MCF 10A (cell line): ENCODE measurements at places on chromosomes 16 and 17. TPM values are rescaled to one million over a fixed set of nuclear protein-coding genes. Genes with fewer than 3 reads are reported as not detected.

Gene CASKIN1
- 0.10 and 0.14 TPM in 2 replicates for total RNA-seq

DNA sequence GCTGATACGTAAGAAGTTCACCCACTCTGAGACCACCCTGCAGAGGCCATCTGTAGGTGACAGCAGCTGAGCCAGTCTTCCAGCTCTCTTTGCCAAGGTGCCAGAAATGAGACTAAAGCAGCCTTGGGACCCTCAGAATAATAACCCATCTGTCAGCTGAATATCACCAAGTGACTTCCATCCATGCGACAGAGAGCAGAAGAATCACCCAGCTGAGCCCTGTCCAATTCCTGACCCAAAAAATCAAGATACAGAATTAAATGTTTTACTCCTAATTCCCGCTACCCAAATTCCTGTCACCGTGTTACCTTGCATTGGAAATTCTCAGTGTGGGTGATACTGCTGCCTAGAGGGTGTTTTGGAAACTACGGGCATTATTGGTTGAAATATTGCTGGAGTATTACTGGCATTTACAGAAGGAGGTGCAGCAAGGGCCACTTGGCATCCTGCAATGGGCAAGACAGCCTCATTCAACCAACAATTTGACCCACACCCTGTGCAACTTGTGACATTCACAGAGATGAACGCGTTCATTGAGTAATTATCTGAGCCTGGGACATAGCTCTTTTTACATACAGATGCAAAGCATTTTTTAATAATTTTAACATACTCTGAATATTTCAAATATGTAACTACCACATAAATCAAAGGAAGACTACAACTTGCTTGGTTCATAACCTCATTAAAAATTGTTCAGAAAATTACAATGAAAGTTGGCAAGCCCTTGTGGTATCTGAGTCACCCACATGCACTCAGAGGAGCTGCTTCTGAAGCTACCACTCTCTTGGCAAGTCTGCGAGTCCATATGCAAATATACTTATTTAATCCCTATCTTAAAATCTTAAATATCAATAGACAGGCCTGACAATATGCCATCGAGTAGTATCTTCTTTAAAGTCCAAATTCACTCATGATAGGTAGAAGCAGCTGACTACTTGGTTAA lies 126.6 kb downstream of the C16orf95 start:
- H3K4me1 ChIP-seq = no peaks in the 10 kb centered on the region
- H3K27ac ChIP-seq = no peak overlapping the region
- DNase-seq = no peak
- H3K4me3 ChIP-seq = no peak overlapping the region
- H3K36me3 ChIP-seq = no peaks in the 10 kb centered on the region
- H3K27me3 ChIP-seq = no peaks in the 10 kb centered on the region

Gene TMEM88
- 3.5 and 4.4 TPM in 2 replicates for total RNA-seq

DNA sequence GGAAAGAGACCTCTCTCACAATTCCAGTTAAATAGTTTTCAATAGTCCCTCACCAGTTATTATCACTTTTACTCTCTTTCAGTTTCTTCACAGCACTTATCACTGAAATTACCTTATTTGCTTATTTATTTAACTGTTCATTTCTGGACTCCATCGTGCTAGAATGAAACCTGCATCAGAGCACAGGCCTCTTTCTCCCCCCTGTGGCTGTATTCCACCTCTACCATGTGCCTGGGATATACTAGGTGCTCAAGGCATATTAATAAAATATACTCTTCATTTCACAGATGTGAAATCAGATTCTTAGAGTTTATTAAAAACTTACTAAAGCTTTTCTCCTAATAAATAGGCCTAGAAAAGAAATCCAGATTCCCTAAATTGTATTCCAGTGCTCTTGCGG lies 308.9 kb upstream of the MON1B start:
- peak; percentile 56 for DNase-seq
- H3K36me3 ChIP-seq = no peaks in the 10 kb centered on the region
- no peak overlapping the region for H3K27ac ChIP-seq
- H3K4me3 ChIP-seq = no peak overlapping the region
- no peaks in the 10 kb centered on the region for H3K27me3 ChIP-seq

Gene COL1A1
- 3.4 and 4.5 TPM in 2 replicates for total RNA-seq

DNA sequence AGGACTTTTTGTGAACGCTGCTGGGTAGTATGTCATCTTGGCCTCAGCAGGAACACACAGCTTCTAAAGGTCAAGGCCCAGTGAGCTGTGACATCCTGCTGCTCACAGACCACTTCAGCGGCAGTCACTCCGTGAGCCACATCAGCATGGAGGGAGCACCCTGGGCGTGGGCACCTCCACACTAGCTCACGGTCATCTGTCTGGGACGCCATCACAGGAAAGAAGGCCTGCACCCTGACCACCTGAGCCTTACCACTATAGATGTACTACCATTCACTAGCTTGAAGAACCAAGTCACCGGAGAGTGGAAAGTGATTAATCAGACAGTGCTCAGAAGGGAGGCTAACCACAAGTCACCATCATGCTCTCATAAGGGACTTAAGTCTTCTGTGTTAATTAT lies 3.3 kb downstream of the AXIN1 start:
- H3K27ac ChIP-seq = no peak overlapping the region
- peaks cover 36% of the 10 kb centered on the region for H3K36me3 ChIP-seq
- H3K27me3 ChIP-seq = no peaks in the 10 kb centered on the region

DNA sequence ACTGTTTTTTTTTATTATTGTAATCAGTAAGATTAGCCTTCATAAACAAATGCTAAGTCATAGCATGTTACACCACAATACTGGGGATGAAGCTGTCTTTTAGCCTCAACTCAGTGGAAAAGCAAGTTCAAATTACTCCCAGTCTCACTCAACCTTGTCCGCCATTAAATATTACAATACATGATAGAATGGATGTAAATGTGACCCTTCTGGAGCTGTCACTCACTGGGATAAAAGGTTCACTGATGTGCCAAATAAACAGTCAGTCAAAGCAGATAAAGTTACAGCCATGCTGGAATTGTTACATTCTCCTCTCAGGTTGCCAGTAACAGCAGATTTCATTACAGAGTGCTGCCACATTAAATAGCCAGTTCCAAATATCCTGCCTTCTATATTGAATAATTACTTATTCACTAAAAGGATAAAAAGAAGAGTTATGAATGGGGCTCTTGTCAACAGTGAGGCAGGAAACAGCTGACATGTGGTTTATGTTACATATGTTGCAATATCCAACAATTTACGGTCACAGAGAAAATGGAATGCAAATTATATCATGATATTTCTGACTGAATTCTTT lies 53.4 kb downstream of the BRIP1 start:
- H3K27me3 ChIP-seq = no peaks in the 10 kb centered on the region
- no peak overlapping the region for H3K4me3 ChIP-seq
- peaks cover 25% of the 10 kb centered on the region for H3K4me1 ChIP-seq
- DNase-seq = peak; percentile 48
- peaks cover 6% of the 10 kb centered on the region for H3K36me3 ChIP-seq

Gene WWP2
- total RNA-seq = 29.3 and 30.4 TPM in 2 replicates

DNA sequence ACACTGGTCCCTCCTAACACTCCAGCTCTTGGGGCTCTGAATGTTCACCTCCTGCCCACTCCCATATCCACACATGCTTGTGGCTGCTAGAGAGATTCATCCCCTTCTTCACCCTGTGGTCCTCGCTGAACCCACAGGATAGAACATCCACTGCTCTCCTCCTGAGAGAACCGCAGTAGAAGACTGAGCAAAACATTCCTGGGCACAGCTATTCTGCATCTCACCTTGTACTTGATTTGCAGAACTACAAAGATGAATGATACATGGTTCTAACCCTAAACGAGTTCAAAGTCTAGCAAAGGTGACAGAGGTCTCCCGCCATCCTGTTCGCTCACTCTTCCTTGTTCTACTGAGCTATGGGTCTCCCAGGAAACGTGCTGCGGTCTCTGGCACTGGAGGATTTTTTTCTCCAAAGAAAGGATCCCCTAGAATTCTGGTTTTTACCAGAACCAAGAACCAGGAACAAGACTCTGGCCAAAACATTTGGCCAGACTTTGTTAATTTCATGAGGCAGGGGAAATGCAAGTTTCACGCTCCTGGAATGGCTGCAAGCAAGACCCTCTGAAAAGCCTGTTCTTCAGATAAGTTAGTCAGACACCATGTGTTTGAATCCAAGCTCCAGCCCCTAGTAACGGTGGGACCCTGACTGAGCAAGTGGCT lies 39.5 kb downstream of the TMEM114 start:
- no peak for DNase-seq
- no peaks in the 10 kb centered on the region for H3K4me1 ChIP-seq
- H3K4me3 ChIP-seq = no peak overlapping the region
- H3K36me3 ChIP-seq = no peaks in the 10 kb centered on the region
- no peak overlapping the region for H3K27ac ChIP-seq

- H3K36me3 ChIP-seq = peaks cover 64% of the 10 kb centered on the region
- peak; percentile 68 for DNase-seq
- H3K4me1 ChIP-seq = peaks cover 29% of the 10 kb centered on the region
- no peaks in the 10 kb centered on the region for H3K27me3 ChIP-seq
Measured at GRCh38 chr17:41910701-41911391, 7.9 kb downstream of the ACLY start.

- H3K4me3 ChIP-seq = peak overlapping the region; percentile 90
- H3K27ac ChIP-seq = peak overlapping the region; percentile 93
- H3K4me1 ChIP-seq = peaks cover 5% of the 10 kb centered on the region
- DNase-seq = peak; percentile 56
Measured at GRCh38 chr17:79838522-79839274, 542 bp downstream of the CBX4 start.

- H3K27me3 ChIP-seq = no peaks in the 10 kb centered on the region
- H3K27ac ChIP-seq = no peak overlapping the region
- H3K4me1 ChIP-seq = peaks cover 17% of the 10 kb centered on the region
- H3K36me3 ChIP-seq = no peaks in the 10 kb centered on the region
- no peak for DNase-seq
- H3K4me3 ChIP-seq = no peak overlapping the region
Measured at GRCh38 chr17:66540131-66540781, 237.8 kb downstream of the PRKCA start.

Gene RHBDF1
- 26.3 and 30.0 TPM in 2 replicates for total RNA-seq

DNA sequence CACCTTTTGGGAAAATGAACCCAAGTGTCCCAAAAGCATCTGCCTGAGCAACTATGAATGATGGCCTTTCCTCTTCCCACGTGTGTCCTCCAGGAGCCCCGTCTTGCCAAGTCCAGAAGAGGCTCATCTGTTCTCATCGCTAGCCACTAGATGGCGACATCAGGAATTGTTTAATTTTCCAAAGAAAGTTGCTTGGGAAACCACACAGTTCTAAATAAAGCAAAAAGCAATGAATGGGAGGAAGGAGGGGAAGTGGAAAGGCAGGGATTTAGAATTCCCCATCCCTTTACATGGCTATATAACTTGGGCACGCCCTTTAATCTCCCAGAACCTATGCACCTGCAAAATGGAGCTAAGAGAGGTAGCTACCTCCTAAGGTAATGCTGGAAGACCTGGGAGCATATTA lies 9.0 kb upstream of the CDH5 start:
- peaks cover 17% of the 10 kb centered on the region for H3K4me1 ChIP-seq
- H3K27me3 ChIP-seq = peaks cover 59% of the 10 kb centered on the region
- H3K4me3 ChIP-seq = no peak overlapping the region
- no peaks in the 10 kb centered on the region for H3K36me3 ChIP-seq
- DNase-seq = peak; percentile 77
